WTC11 (cell line): ENCODE measurements at places on chromosomes 1 and 21. TPM values are rescaled to one million over a fixed set of nuclear protein-coding genes. Genes with fewer than 3 reads are reported as not detected.

The NLRP3 gene
- 0.11 to 0.25 TPM (median 0.11 TPM) in 3 replicates for total RNA-seq

The FCRLB gene
- 0.16 to 0.50 TPM (median 0.37 TPM) in 3 replicates for total RNA-seq

The ABCG1 gene
- total RNA-seq, result 2.9 to 4.0 TPM (median 3.7 TPM) in 3 replicates

The IVL gene
- total RNA-seq, result not detected in 3 replicates

The F5 gene
- total RNA-seq, result 0.20 to 0.21 TPM (median 0.21 TPM) in 3 replicates

The MAGOH gene
- 57.8 to 58.4 TPM (median 57.9 TPM) in 3 replicates for total RNA-seq

The OR2L8 gene
- total RNA-seq, result not detected in 3 replicates
